Esophagus squamous epithelium (tissue), 5 donors: ENCODE measurements at places on chromosomes 3 and 15.

DNA sequence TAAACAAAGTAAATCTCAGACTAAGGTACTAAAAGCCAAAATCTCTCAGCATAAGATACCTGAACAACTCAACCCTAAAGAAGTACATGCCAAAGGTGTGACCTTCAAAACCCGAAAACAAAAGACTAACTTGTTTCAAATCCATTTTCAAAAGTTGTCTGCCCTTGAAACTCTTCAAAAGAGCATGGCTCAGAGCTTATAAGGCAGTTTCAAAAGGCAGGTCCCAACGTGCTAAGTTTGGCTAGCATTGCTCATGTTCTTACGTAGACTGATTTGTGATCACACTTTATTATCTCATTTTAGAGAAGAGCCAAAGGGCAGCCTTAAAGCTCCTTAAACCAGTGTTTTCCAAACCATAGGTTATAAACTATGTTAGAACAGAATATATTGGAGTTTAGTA lies 112.2 kb downstream of the FEZF2 start:
- DNase-seq: no peak

- DNase-seq: no peak
Measured at GRCh38 chr3:8816106-8816505, 46.7 kb upstream of the OXTR start.

GRCh38 chr15:20352241-20353200 lies 189.1 kb downstream of the GOLGA6L6 start:
- no peak for DNase-seq

- DNase-seq: no peak
Measured at GRCh38 chr15:24772686-24773373, 97.3 kb downstream of the NPAP1 start.

DNA sequence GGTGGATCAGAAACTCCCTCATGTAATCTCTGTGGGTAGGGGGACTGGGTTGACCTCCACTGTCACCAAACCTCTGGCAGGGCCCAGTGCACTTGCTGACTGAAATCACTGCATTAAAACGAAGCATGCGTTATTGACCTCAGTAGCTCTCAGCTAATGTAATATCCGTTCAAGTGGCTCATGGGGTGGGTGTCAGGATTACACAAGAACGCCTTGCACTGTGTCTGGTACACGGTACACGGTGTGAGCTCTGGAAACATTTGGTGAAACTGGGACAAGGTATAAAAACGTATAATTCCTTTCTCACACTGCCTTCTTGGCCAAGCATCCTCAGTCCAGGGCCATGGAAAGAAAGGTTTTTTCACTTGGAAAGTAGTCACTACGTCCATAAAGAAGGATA lies 11.9 kb downstream of the LRTM1 start:
- no peak for DNase-seq

DNA sequence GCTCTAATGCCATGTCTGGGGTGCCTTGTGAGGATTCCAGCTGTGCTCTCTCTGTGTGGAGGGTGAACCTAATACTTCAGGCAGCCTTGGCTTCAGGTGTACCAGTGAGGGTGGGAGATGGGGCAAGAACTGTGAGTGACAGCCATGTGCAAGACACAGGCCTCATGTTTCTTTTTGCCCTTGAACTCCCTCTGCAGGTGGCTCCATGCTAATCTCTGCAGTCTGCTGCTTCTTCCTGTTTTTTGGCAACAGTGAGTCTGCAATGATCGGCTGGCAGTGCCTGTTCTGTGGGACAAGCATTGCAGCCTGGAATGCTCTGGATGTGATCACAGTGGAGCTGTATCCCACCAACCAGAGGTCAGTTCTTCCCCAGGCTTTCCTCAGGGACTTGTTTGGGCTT lies 189.3 kb downstream of the SV2B start:
- no peak for DNase-seq

GRCh38 chr3:148755570-148755969 lies 57.9 kb downstream of the AGTR1 start:
- no peak for DNase-seq

- DNase-seq: no peak
Measured at GRCh38 chr3:21256932-21257331, 494.1 kb downstream of the ZNF385D start.

DNA sequence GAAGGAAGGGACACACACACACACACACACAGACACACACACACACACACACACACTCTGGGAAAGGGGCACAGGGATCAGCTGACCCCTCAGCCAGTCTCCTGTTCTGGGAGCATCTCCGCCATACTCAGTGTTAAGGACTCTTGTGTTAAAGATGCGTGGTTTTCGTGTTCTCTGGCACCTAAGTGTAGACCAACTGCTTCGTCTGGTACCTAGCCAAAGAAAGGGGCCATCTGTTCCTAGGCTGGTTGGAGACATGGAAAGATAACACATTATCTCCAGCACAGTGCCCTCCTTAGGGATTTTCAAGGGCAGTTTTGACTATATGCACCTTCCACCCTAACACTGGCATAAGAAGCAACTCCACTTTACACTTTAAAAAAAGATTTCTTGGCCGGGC lies 65.1 kb downstream of the EPHB1 start:
- DNase-seq: no peak

DNA sequence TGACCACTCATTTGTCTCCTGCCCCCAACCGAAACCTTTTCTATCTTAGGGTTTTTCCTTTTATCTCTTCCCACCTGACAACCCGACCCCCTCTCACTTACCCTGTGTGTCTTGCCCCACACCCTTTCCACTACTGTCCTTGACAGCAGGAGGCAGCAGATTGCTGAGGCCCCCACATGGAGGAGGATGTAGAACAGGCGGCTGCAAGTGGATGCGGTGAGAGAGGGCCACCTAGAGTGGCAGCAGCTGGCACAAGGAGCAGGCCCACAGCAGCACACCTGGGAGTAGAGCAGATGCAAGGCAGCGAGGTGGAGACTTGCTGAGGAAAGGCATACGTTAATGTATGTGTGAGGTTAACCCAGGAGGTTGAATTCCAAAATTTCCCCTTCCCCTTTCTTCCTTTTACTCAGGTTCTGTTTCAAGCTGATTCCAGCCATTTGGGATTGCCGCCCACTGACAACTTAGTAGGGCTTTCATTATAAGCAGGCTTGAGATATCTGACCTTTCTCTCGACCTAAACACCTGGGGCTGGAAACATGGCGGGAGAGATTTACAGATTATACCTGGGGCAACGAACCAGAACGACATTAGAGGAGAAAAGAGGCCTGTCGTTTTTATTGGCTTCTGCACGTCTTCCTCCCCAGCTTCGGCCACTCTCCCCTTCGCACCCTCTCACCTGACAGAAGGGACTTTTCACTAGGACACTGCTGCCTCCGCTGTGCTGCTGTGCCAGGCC lies 643 bp downstream of the SERINC4 start:
- DNase-seq: no peak

- no peak for DNase-seq
Measured at GRCh38 chr15:40283615-40284300, 894 bp upstream of the ANKRD63 start.

DNA sequence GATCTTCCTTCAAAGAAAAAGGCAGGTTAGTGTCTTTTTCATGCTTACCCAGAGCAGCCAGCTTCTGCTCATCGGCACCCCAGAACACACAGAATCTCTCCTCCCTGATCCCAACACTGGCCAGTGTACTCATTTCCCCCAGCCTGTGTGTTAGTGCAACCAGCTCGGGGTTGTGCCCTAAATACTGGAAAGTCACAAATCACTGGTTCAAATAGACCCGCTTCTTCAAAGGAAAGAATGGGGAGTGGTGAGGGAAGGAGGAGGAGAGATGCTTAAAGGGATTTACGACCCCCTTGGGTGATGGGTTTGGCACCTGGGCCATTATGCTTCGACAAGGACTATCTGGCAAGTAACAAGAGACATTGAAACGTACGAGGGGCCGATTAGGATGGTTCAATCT lies 114.0 kb downstream of the FOXB1 start:
- no peak for DNase-seq

DNA sequence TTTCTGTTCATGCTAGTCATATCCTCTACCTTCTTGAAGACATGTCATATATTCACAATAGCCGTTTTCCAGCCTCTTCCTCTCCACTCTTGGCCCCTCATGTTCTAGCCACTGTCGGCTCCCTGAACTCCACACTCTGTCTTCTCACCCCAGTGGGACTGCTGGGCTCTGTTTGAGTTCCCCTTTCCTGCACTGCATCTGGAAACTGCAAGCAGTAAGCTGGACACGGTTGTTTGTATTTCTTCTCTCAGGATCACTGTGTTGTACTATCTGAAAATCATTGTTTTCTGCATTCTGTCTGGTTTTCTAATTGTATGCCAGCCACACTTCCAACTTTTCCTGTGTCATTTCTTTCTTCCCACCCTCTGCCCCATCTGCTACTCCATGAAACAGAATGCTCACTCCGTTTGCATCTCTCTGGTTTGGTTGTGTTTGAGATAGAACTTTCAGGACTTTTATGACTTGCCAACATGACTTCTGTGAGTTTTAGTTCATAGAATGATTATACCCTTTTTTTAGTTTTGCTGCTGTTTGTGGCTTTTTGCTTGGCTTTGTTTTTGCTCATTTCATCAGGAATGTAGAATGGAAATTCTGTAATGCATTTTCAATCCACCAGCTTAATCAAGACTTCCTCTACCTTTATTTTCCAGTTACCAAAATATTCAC lies 192.3 kb downstream of the PLCL2 start:
- no peak for DNase-seq

GRCh38 chr15:96889734-96890480 lies 559.4 kb downstream of the NR2F2 start:
- DNase-seq: no peak

DNA sequence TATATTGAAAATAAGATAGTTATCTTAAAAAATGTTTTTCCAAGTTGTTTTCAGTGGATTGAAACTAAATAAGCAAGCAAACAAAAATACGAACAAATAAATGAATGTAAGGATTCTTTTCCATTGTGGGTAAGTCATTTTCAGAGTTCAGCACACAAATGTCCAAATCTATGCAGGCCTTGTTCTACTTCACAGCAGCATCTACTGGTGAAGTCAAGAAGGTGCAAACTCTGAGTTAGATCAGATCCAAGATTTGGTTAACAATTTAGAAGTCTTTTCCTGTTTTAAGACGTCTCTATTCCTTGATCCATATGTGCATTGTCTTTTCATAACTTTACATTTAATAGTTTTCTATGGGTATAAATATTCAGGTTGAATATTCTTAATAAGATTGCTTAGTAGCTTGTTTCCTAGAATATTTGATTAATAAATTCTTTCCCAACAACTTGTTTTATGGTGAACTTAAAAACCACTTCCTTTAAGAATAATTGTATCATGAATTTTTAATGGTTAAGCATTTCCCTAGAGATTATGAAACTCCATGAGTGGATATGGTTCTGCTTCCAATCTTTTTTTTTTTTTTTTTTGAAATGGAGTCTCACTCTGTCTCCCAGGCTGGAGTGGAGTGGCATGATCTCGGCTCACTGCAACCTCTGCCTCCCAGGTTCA lies 10.5 kb downstream of the PTX3 start:
- DNase-seq: no peak

- DNase-seq: no peak
Measured at GRCh38 chr3:32453346-32453745, 49.3 kb downstream of the CMTM6 start.

GRCh38 chr3:69182588-69183316 lies 60.4 kb upstream of the LMOD3 start:
- no peak for DNase-seq

GRCh38 chr15:33701304-33701696 lies 267.0 kb upstream of the CHRM5 start:
- no peak for DNase-seq

DNA sequence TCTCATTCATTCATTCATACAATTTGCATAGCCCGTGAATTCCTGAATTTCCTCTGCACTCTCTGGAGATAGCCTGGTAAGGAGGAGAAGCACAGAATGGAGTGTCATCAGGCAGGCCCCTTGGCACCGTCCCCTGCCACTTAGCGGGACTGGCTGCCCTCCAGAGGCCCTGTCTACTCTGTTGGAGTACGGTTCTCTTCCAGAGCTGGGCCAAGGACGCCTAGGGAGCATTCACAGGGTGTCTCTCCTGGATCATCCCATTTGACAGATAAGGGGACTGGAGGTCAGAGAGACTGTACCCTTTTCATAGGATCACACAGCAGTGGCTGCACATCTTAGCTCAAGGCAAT lies 48.0 kb downstream of the PTH1R start:
- DNase-seq: no peak

- DNase-seq: no peak
Measured at GRCh38 chr15:58746174-58746573, 3.3 kb downstream of the ADAM10 start.

GRCh38 chr3:15602146-15602536 lies 596 bp downstream of the BTD start:
- no peak for DNase-seq

GRCh38 chr15:63366451-63366850 lies 15.2 kb downstream of the CA12 start:
- DNase-seq: no peak

DNA sequence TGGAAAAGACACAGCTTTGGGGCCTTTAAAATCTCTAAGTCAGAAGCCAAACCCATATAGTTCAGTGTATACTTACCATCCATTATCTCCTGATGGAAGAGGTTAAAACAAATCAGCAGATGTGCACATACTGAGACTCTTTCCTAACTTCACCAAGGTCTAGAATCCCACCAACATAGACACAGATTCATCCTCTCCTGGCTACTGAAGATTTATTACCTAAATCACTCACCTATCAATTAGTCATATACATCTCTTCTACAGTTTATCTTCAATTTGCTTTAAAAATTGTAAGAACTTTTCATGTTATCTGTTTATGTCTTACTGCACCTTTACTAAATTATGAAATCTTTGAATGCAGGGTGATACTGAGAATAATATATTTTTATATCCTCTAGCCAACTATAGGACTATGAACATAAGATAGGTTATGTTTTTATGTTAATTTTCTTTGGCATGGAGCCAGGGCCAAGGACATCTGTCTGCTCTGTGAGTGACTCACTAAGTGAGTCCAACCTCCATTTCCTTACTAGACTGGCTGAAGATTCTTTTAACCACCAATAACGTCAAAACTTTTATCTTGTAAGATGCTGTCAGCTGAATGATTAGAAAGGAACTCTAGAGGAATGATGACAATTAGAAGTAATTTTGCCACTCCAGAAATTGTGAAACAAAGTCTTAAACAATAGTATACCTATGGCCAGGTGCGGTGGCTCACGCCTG lies 397.6 kb downstream of the FOXP1 start:
- DNase-seq: no peak

DNA sequence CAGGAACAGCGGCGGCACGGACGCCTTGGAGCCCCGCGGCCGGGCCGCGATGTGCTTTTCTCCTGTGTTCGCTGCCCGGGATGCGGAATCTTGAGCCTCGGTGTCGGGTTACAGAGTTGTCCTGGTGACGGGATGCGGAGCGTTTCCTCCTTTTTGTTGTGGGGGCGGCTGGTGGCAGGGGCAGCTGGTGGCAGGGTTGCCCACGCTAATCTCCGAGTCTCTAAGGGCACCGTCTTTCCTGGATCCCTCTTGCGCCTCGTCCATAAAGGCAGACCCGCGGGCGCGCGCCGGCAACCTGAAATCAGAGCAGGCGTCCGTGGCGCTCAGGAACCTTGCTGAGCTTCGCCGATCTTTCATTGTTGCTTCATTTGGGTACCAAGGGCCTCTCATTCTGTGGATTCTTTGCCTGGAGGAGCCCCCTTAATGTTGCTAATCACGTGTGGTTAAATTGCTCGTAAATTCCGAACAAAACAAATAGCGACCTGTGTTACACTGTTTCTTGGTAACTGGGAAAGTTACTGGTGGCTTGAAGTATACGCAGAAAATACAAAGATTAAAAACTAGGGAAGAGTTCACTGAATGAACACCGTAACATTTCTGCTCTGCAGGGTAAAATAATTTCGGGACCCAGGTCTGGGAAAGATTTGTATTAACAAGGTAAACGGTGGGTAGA lies 844 bp upstream of the PFN2 start:
- no peak for DNase-seq
